ENCODE measurements at places on chromosomes 2 and 18. TPM values are rescaled to one million over a fixed set of nuclear protein-coding genes. Genes with fewer than 3 reads are reported as not detected.

The FAM124B gene
- 0.81 TPM for total RNA-seq

The HSBP1L1 gene
- 20.4 TPM for total RNA-seq

The EMX1 gene
- total RNA-seq: not detected

The IL18RAP gene
- total RNA-seq: 0.68 TPM

The TTLL4 gene
- 11.4 TPM for total RNA-seq

The C2orf80 gene
- not detected for total RNA-seq

The NGEF gene
- not detected for total RNA-seq

The KYNU gene
- 2.2 TPM for total RNA-seq

The NCKAP5 gene
- total RNA-seq: 0.54 TPM

The KLHL14 gene
- total RNA-seq: 0.83 TPM

The BOLL gene
- total RNA-seq: not detected

The C2orf78 gene
- not detected for total RNA-seq

The STAT4 gene
- not detected for total RNA-seq

The MAP3K19 gene
- total RNA-seq: not detected

DNA sequence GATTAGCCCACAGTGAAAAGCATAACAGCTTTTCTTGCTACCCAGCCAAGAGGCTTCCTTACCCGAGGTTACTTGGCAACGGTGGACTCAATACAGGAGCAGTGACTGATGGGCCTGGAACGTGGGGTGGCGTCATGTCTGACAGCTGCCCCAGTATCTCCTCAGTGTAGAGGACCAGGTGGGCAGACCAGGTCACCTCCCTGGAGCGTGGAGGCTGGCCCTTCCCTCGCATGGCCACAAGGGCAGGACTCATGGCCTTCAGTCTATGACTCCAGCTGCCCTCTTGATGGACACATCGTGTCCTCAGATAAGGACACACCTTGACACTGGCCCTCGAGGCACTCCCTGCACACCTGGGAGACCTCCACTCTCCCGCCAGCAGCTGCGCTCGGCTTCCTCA lies 6.4 kb downstream of the ASPRV1 start:
- DNase-seq: no peak

- no peak for DNase-seq
These were observed 12.5 kb downstream of the MOCOS start for GRCh38 chr18:36199691-36200295.

DNA sequence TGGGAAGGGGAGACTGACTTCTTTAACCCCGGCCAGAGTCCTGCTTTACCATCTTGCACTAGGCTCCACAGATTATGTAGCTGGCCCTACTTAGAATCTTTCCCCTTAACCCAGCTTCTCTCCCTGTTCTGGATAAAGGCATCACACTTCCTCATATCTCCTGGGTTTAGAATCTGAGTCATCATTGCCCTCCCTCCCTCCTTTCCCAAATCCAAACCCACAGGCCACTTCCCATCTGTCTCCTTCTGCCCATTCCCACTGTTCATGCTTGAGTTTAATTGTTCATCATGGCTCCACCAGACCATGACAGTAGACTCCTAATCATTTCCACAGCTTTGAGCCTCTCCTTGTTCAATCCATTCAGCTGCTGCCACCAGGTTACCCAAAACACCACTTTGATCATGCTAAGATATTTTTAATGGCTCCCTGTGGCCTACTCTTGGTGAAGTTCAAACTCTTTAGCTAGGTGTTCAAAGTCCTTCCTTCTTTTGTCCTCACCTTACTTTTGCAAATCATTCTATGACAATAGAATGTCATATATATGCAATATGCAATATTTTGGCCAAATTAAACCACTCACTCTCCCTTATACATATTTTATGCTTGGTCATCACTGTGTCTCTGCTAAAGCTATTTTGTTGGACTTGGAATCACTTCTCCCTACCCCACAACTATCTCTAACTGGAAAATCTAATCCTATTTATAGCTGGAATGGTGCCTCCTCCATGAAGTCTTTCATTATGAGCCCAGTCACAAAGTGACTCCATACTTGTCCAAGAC lies 5.5 kb downstream of the PDE11A start:
- DNase-seq: no peak

- DNase-seq: no peak
These were observed 419.3 kb upstream of the ACVR2A start for GRCh38 chr2:147425437-147426029.

GRCh38 chr2:180325416-180326120 lies 318.5 kb upstream of the CWC22 start:
- no peak for DNase-seq

DNA sequence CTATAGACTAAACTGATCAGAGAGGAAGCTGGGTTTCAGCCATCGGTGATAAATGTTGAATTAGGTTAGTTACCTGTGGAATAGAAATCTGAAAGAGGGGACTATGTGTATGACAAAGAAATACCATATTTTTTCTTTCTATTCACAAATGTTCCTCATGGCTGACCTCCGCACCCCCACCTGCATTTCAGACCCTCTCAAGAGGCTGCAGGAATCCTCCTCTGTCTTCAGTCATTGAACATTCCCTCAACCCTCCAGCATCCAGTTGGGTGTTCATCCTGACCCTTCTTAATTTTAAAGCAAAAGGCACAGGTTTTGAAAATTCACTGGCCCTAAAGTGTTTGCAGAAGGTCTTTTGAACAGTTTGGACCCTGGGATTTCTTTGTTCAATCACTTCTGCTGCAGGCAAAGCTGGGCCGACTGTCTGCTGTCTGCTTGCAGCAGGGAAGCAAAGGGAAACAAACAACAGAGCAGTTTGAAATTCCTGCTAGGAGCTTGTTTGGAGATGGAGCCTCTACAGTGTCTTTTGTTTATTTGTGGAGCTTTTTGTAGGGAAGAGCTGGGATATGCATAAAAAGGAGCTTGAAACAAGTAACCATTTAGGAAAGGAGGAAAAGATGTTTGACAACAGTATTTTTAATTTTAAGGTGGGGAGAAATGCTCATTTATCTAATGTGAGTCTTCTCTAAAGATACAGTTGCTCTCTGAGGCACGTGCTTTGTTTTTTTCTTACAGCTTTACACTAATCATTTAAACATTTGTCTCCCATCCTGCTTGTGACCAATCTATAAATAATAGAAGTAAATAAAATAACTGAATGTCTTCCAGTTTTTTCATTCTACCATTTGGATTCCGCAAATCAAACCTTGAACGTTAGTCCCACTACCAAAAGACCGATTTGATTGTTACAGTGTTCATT lies 213.3 kb upstream of the MMADHC start:
- DNase-seq: no peak

DNA sequence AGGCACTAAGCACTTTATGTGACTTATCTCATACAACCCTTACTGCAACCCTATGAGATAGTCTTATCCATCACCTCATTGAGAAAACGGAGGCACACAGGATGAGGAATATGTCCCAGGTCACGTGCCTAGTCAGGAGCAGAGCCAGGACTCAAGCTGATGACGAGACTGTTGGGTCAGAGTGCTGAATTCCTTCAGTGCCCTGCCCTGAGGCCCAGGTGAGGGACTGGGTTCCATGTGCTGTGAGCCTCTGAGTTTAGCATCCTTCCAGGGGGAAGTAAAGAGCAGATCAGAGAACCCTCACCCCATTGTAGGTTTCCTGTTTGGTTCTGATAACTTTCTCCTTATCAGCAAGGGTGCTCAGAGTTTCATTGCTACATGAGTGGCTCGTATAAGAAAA lies 11.7 kb upstream of the EDAR start:
- no peak for DNase-seq

GRCh38 chr2:235300368-235301201 lies 193.3 kb upstream of the AGAP1 start:
- no peak for DNase-seq

DNA sequence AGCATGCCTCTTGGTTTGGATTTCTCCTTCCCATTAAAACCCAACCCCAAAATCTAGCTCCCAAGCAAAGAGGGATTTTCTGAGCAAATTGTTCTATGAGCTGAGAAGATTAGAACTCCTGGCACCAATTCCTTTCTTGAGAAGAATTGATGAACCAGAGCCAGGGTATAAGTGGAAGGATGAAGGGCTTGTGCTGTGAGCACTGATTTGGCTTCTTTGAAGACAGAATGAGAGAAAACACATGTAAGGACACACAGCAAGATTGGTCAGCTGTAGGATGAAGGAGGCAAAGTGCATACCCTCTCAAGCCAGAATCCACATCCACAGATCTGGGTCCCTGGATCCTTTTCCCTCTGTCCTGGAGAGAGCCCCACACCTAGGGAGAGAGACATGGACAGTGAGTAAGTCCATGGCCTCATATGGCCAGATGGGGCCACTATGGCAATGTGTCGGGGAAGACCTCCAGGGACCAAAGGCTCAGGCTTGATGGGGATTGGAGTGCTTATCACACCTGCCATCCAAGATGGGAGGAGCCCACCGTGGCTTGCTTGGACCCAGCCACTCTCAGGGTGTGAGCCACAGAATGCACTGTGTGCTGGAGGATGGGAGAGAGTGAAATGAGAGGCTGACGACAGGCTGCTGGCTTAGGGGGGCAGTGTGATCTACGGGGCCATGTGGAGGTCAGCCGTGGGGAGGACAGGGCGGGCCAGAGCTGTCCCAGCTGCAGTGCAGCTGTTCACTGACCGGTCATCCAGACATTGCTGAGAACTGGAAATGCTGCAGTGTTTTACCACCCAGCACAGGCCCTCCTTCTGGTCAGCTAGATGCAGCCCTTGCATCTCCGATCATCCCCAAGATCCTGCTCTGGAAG lies 339.8 kb downstream of the CYP26B1 start:
- DNase-seq: peak; percentile 87

DNA sequence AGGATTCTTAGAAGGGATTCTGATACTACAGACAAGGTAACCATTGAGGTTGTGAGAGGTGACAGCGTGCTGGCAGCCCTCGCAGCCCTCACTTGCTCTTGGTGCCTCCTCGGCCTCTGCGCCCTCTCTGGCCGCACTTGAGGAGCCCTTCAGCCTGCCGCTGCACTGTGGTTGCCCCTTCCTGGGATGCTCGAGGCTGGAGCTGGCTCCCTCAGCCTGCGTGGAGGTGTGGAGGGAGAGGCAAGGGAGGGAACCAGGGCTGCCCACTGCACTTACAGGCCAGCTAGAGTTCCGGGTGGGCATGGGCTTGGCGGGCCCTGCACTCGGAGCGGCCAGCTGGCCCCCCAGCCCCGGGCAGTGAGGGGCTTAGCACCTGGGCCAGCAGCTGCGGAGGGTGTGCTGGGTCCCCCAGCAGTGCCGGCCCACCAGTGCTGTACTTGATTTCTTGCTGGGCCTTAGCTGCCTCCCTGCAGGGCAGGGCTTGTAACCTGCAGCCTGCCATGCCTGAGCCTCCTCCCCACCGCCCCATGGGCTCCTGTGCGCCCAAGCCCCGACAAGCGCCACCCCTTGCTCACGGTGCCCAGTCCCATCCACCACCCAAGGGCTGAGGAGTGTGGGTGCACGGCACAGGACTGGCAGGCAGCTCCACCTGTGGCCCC lies 23.9 kb upstream of the RIT2 start:
- no peak for DNase-seq

DNA sequence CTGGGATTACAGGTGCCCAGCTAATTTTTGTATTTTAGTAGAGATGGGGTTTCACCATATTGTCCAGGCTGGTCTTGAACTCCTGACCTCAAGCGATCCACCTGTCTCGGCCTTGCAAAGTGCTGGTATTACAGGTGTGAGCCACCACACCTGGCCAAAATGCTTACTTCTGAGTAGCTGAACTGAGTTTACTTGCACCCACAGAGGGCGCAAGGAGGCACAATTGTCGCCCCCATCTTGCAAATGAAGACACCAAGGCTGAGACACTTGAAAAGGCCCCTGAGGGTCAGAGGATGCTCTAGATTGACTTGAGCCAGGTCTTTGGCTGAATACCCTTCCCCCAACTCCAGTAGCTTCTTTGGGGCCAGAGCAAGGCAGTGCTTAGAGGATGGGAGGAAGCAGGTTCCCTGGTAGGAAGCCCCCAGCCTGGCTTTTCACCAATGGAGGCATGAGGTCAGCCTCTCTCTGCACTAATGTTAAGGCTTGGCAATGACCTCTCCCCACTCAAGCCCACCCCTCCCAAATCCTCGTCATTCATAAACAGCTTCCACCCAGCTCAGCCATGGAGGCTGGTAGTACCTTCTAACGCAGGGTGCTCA lies 14.5 kb upstream of the KIF1A start:
- DNase-seq: no peak

- DNase-seq: no peak
These were observed 383.2 kb upstream of the UBE2E3 start for GRCh38 chr2:180597179-180597578.

GRCh38 chr2:120984452-120985173 lies 248.9 kb downstream of the GLI2 start:
- peak; percentile 44 for DNase-seq

- no peak for DNase-seq
These were observed 1200.8 kb upstream of the GYPC start for GRCh38 chr2:125455110-125455509.

DNA sequence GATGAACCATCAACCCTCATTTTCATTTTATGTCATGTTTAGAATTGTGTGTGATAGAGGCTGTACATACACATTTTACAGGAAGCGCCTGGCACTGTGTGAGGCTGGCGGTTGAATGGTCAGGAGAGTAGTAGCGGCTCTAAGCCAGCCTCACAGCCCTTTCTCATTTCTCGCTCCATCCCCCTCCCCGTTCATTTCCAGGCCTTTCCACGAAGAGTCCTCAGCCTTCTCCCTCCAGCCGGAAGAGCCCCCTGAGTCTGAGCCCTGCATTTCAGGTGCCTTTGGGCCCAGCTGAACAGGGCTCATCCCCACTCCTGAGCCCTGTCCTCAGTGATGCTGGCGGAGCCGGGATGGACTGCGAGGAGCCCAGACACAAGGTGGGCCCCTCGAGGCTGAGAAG lies 51.8 kb downstream of the STK25 start:
- DNase-seq: peak; percentile 25

- DNase-seq: no peak
These were observed 76.8 kb downstream of the SH3BP4 start for GRCh38 chr2:235028646-235029045.

GRCh38 chr2:17184512-17184911 lies 333.7 kb downstream of the RAD51AP2 start:
- no peak for DNase-seq

GRCh38 chr18:4636967-4637366 lies 181.9 kb upstream of the DLGAP1 start:
- no peak for DNase-seq

GRCh38 chr2:215699018-215699417 lies 263.1 kb upstream of the FN1 start:
- DNase-seq: no peak

- no peak for DNase-seq
These were observed 977.4 kb downstream of the TMEM182 start for GRCh38 chr2:103739186-103739585.

GRCh38 chr2:159175182-159175581 lies 111.3 kb downstream of the WDSUB1 start:
- no peak for DNase-seq

GRCh38 chr18:13362607-13363006 lies 144.0 kb downstream of the LDLRAD4 start:
- DNase-seq: no peak

DNA sequence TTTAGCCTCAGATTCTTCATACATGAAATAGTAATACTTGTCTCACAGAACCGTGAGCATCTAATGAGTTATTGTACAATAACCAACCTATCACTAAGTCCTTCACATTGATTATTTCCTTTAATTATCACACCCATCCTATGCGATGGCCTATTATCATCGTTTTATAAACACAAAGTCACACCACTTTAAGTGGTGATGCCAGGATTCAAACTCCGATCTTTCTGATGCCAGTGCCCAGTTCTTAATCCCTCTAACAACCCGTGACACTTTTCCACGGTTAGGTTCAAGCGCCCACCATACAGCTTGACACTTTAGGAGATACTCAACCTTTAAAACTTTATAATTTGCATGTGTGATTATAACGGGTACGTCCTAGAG lies 523 bp upstream of the ALMS1 start:
- no peak for DNase-seq

GRCh38 chr2:109016376-109016775 lies 27.4 kb upstream of the EDAR start:
- DNase-seq: no peak

Measured in sigmoid colon (tissue), 7 donors.